ENCODE measurements at places on chromosomes 1 and 21. TPM values are rescaled to one million over a fixed set of nuclear protein-coding genes. Genes with fewer than 3 reads are reported as not detected.
A peak's percentile ranks its signal among the peaks of the same experiment; 100 is the strongest.

DNA sequence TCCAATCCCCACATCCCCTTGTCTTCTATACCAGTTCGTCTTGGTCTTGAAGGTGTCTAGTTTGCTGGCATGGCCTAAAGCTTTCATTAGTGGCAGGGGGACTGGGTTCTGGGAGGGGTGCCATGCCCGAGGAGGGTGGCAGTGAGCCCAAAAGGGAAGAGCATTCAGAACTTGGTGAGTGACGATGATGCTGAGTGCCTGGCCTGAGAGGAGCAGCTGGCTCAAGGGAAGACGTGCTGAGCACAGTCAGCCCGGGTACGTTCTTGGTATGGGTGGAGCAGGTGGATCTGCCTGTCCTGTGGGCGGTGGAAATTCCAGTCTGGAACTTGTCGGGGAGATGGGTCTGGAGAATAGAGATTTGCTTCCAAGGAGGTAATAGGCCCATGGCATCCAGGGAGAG is 4.6 kb downstream of the FDPS start:
- DNase-seq, result no peak

DNA sequence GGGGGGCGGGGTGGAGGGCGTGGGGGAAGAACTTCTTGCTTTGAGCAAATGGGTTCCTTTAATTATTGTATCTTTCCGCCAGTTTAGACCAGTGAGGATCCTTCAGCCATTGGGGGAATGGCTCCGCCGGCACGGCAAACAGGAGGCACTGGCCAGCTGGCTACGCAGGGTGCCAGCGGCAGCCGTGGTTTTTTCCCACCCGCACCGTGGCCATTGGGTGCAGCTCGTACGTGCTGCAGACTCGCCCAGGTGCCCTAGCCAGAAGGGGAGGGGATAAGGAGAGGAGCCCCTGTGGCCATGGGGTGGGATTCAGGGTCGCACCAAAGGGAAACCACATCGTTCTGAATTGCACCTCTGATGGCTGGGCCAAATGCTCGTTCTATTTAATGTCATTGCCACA is 65.6 kb downstream of the RGSL1 start:
- DNase-seq, result no peak

DNA sequence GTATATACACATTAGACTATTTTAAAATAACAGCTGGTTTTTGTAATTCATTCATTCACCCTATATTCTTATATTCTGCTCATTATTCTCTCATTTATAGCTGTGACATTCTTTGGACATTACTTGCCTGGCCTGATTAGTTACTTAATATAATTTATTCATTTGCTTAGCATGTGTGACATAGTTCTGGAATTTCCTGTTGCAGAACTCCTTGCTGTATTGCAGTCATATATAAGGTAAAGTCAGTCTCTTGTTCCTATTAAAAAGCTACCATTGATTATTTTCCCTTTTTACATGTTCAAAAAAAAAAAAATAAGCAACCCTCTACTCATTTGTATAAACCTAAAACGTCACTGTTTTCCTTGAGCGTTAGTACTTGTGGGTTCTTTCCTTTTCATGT is 23.9 kb downstream of the GNAT2 start:
- DNase-seq, result no peak

DNA sequence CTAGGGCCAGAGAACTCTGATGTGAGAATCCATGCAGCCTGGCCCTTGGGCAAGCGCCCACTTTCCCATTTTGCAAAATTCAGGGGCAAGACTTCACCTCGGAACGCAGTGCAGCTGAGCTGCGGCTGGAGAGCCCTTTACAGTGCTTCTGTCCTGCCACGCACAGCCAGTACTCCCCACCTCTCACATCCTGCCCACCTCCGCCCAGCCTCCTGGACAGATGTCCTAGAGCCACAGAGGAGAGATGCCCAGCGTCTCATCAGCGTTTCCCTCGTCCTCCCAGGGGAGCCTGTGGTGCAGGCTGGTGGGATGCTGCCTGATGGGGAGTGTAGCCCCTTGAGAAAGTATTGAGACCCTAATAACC is 29.6 kb downstream of the RUNX3 start:
- no peak for DNase-seq

GRCh38 chr1:14903922-14904321 is 249.6 kb upstream of the TMEM51 start:
- no peak for DNase-seq

GRCh38 chr1:912740-913301 is 10.9 kb upstream of the SAMD11 start:
- peak; percentile 66 for DNase-seq

GRCh38 chr1:22154626-22155025 is 11.7 kb upstream of the WNT4 start:
- no peak for DNase-seq

DNA sequence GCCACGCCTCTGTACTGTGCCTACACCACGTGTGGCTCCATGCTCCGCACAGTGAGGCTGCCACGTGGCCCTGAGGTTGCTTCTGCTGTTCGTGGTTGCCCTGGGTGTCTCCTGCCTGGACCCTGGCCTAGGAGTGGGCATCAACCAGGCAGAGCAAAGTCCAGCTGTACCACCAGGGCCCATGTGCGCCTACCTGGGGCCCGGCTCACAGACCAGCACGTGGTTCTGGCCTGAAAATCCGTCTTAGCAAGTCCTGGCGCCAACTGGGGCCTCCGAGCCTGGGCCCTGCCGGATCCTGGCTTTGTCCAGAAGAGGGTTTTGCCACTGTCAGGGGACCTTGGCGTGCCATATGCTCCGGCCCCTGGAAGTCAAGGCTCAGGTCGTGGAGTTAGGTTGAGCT is 107.1 kb upstream of the TTC34 start:
- no peak for DNase-seq

DNA sequence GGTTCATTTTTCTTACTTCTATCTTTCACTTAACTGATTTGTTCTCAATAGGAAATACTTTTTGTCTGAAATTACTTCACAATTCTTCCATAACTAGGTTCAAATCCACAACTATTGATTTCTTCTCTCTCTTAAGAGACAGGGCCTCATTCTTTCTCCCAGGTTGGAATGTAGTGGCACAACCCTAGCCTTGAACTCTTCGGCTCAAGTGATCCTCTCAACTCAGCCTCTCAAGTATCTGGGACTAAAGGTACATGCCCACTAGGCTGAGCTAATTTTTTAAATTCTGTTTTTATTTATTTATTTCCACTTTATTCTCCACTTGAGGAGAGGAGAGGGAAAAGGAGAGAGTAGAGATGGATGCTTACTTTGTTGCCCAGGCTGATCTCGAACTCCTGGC is 370.4 kb upstream of the PLXNA2 start:
- no peak for DNase-seq

GRCh38 chr1:108847494-108847893 is 9.4 kb downstream of the AKNAD1 start:
- no peak for DNase-seq

DNA sequence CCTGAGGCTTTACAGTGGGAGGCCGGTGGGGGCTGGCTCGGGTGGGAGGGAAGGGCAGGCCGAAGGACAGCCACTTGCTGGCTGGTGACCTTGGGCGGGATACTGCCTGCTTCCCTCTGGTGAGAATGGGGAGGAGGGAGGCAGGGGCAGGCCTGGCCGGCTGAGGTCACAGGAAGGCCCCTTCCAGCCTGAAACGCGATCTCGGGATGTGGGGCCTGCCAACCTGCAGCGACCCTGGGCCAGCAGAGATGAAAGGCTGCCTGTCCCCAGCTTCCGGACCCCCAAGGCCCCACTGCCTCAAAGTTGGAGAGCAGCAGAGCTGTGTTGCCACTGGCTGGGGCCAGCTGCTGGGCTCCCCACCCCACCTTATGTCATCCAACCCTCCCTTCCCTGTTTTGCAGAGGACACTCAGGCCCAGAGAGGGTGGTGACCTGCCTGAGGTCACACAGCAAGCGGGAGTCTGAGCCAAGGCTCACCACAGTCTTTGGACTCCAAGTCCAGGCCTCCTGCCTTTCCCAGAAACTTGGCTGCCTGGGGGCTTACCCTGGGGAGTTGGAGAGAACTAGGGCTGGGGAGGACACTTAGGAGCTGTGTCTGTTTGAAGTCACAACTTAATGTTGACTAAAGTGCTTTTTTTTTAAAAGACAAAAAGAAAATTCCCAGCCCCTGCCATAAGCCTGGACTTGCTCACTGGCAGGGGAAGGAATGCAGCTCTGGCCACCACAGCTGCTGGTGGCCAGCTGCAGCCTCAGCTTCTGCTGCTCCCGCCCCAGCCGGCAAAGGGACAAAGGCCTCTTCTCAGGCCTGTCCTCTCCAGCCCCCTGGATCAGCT is 14.8 kb upstream of the WASF2 start:
- peak; percentile 78 for DNase-seq

DNA sequence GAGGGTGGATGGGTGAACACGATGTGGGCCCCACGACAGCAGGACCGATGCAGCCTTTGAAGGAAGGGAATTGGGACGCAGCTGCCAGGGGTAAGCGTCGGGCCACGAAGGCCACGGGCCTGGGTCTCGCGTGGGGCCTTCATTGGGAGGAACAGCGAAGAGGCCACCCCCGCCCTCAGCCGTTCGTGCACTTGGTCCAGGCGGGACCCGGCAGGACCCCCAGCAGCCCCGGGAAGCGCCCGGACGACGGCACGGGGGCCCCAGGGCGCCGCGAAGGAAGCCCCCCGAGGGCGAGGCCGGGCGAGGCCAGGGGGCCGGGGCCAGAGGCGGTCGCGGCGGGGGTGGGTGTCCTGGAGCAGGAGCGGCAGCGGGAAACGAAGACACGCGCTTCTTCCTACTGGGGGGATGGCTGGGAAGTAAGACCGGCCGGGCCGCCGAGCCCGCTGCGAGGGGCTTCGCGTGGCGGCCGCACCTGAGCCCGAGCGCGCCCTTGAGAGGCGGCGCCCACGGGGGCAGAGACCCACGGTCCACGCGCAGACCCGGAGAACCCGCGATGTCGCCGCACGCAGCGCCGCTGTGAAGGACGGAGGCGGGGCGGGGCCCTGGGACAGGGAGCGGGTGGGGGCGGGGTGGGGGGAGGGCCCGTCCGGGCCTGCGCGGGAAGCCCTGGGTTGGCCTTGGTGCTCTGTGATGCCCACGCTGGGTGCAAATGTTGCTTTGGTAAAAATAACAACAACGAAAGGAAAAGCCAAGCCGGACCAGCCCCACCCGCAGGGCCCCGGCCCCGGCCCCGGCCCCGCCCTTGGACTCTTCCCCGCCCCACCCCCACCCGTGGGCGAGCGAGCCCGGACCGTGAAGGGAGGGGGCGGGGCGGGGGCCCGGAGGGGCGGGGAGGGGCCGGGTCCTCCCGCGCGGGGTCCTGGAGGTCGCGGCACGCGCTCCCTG is 56.0 kb upstream of the ADARB1 start:
- peak; percentile 56 for DNase-seq

DNA sequence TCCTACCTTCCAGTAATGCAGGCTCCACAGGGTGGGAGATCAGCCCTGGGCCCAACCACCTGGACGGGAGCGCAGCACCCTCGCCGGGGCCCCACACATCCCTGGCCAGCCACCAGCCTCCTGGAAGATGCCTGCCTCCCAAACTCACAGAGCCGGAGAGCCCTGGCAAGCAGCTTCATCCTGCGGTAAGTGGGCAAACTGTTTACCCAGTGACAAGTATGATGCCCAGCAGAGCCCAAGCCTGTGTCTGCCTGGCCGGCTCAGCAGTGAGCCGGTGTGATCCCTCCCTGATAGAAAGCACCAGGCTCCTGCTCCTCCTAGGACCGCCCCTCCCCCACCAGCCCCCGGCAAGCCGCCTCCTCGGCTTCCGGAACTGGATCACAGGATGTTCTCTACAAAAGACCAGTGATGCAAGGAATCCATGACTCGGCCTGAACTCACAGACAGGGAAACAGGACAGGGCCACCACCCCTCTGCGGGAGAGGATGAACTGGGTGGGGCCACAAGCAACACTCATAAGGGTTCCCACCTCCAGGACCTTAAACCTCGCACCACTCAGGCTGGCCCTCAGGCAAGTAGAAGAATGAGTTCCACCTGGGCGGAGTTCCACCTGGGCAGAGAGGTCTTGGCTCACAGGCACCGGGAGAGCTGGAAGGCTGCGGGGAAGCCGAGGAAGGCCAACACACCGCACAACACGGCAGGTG is 7.9 kb downstream of the ACOT7 start:
- peak; percentile 68 for DNase-seq

DNA sequence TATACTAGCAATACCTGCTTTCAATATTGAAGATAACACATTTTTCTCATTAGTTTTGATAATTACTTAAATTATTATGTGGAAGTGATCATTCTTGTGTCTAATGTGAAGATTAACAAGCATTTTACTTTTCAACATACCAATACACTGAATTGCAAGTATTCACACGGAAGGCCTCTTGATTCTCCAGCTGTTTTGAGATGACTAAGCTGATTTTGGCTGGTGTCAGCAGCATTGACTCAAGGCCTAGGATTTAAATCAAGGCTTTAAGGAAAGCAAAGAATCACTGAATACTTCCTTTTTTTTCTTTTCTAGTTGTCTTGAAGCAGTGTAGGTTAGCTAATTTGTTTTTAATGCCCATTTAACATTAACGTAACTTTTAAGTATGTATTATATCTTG is 373.7 kb downstream of the SRGAP2C start:
- DNase-seq, result no peak

DNA sequence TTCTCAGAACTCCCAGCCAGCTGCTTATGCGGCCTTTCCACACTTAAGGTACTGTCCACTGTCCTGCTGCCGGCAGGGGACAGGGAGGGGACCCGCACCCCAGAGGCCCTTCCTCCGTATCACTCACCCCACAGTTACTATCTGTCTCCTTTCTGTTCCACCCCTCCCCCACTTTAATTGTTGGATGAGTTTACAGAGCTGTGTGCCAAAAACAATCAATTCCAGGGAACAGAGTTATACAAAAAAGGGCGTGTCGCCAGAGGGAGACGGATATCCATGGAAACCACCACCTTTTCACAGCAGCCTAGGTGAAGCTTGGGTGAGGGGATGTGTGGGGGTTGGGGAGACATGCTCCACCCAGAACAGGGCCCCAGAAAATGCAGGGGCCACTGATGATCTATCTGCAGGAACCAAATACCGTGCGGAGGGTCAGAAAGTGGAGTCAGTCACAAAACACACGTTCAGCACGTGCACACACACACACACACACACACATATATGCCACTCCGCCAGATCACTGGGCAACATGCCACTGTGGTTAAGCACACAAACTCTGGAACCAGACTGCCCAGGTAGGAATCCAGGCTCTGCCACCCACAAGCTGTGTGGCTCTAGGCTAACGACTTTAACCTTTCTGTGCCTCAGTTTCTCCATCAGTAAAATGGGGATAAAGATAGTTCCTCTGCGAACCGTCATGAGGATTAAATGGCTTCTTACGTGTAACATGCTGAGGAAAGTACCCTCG is 30.5 kb downstream of the CASZ1 start:
- DNase-seq, result no peak

DNA sequence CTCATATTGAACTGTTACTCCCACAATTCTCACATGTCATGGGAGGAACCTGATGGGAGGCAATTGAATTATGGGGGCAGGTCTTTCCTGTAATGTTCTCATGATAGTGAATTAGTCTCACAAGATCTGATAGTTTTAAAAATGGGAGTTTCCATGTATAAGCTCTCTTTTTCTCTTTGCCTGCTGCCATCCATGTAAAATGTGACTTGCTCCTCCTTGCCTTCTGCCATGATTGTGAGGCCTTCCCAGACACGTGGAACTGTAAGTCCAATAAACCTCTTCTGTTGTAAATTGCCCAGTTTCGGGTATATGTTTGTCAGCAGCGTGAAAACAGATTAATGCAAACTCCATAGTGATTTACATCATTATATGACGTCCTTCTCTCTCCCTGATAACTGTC is 759.7 kb upstream of the RGS18 start:
- no peak for DNase-seq

The SLC44A3 gene
- 49.4 TPM for polyA plus RNA-seq

The S100A8 gene
- 2.2 TPM for polyA plus RNA-seq

The ARHGAP29 gene
- polyA plus RNA-seq, result 22.3 TPM

The SERPINC1 gene
- 53.5 TPM for polyA plus RNA-seq

The SYT6 gene
- 2.6 TPM for polyA plus RNA-seq

The SELE gene
- not detected for polyA plus RNA-seq

The ANGPTL3 gene
- polyA plus RNA-seq, result 42.2 TPM

Measured in hepatocyte (in vitro differentiated cells).